ENCODE measurements at places on chromosomes 12 and 14.

DNA sequence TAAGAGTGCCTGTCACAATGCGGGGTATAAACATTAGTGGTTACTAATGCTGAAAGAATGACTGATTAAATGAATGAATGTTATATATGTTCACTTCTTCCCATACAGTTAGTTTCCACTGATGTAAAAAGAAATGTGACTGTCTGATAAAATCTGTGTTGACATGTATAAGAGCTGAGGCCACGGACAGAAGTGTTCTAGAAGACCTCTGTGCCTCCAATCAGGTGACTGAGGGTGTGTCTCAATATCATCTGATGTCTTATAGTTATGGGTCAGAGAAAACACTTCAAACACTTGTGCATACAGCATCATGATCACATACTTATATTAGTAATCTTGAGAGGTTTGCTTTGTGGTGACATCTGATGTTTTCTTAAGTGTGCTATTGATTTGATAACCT, 183.4 kb downstream of the TTC7B start:
- no peak for DNase-seq

GRCh38 chr12:13570005-13570694, 373.6 kb downstream of the EMP1 start:
- no peak for DNase-seq

- no peak for DNase-seq
Observed at GRCh38 chr14:104978746-104979691, 845 bp upstream of the AHNAK2 start.

GRCh38 chr14:22545842-22546721, 42.9 kb downstream of the DAD1 start:
- DNase-seq = no peak

- no peak for DNase-seq
Observed at GRCh38 chr14:50027816-50028215, 88.6 kb downstream of the VCPKMT start.
